ENCODE measurements at places on chromosomes 6 and 20. TPM values are rescaled to one million over a fixed set of nuclear protein-coding genes. Genes with fewer than 3 reads are reported as not detected.

The BPIFB2 gene
- not detected for total RNA-seq

The METTL24 gene
- not detected for total RNA-seq

The OPN5 gene
- total RNA-seq, result not detected

The COL10A1 gene
- total RNA-seq, result not detected

The RTF2 gene
- total RNA-seq, result 43.2 TPM

The SLC22A3 gene
- 6.8 TPM for total RNA-seq

The RALGAPA2 gene
- total RNA-seq, result 51.1 TPM

The CCDC170 gene
- total RNA-seq, result 8.8 TPM

The HSPA12B gene
- 8.6 TPM for total RNA-seq

The FAM50B gene
- 4.7 TPM for total RNA-seq

The ARFGAP1 gene
- total RNA-seq, result 20.6 TPM

The RBM12 gene
- total RNA-seq, result 25.0 TPM

The CCN6 gene
- not detected for total RNA-seq

The FITM2 gene
- total RNA-seq, result 10.9 TPM

The ENPP4 gene
- total RNA-seq, result 16.2 TPM

The C20orf202 gene
- total RNA-seq, result 0.85 TPM

The TRIM31 gene
- total RNA-seq, result not detected

The SYCP2L gene
- 1.0 TPM for total RNA-seq

The PPP1R16B gene
- 37.3 TPM for total RNA-seq

The FAM210B gene
- 69.4 TPM for total RNA-seq

The PRSS35 gene
- total RNA-seq, result 0.44 TPM

The KHDC1 gene
- 0.34 TPM for total RNA-seq

The ENPP3 gene
- total RNA-seq, result 0.75 TPM

The RALGAPB gene
- 42.2 TPM for total RNA-seq

The PPIL6 gene
- 8.8 TPM for total RNA-seq

The PHACTR3 gene
- total RNA-seq, result not detected

The DZANK1 gene
- total RNA-seq, result 2.2 TPM

The RIMS4 gene
- total RNA-seq, result 0.34 TPM

The CAP2 gene
- 3.8 TPM for total RNA-seq

The FAM217A gene
- total RNA-seq, result not detected

The GNRH2 gene
- total RNA-seq, result not detected

The DAAM2 gene
- 53.9 TPM for total RNA-seq
